ENCODE measurements at places on chromosomes 6 and 20.

GRCh38 chr20:62349556-62350097 lies 17.5 kb downstream of the LAMA5 start:
- DNase-seq, result no peak

GRCh38 chr6:34568341-34569201 lies 12.4 kb upstream of the SPDEF start:
- no peak for DNase-seq

DNA sequence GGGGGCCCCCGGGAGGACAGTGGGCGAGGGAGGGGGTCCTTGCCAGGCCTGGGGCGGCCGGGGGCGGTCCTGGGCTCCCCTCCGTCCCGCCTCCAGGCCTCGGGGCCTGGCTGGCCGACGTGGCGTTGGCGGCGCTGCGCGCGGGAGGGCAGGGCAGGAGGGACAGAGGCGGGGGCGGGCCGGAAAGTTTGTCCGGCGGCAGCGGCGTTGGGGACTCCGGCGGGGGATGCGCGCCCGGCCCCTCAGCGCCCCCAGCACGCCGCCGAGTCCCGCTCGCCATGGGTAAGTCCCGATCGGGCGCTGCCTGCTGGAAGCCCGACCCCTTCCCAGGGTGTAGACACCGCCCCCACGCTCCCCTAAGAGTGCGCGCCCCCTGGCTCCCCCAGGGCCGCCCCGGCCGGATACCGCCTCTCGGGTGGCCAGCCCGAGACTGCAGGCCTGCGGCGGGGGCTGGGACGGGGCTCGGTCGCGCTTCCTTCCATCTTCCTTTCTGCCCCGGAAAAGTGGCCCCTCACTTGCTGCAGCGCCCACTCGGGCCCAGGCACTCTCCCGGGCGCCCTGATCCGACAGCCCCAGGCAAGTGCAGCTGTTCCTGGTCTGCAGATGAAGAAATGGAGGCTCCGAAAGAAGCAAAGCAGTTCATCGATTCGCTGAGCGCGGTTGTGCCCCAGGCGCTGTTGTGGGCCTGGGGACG lies at the start of gene SLC2A10:
Gene SLC2A10, plus strand, starts transcription at position 191 of the 694 bp plus-strand sequence. Its CDS starts 88 bp downstream, at position 279.
- no peak for DNase-seq

- DNase-seq, result no peak
Measured at GRCh38 chr6:37602346-37602745, 95.3 kb downstream of the MDGA1 start.

GRCh38 chr6:143007646-143008045 lies 53.0 kb upstream of the AIG1 start:
- DNase-seq, result no peak

DNA sequence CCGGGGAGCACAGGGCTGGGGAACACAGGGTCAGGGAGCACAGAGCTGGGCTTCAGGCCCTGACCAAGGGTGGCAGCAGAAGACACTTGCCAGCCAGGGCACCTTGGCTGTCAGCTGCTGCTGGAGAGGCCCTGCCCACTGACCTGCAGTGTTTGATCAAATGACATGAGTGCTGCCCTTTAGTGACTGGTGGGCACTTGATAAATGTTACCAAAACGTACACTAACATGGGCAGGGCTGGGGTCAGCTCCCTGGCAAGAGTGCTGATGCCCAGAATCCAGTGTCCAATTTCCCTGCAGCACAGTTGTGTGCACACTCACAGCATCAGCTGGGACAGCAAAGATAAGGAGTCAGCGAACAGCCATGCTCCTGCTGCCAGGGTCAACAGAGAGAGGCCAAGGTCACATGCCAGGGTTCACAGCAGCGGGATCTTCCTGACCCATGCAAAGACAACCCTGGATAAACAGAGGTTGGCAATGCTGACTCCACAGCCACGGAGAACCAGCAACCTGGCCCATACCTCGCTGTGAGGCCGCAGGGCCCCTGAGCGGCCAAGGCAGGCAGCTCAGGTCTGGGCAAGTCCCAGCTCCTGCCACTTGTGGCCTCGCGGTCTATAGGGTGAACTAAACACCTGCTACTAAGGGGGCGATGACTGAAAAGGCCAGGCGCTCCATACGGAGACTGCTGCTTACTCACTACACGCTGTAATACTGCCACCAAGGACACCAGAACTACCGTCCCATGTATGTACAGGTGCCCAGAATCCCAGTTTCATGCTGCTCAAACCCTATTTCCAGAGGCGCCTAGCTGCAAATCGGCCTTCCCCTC lies 46.3 kb downstream of the NINL start:
- DNase-seq, result no peak
